Activated T-cell treated with anti-CD3 and anti-CD28 coated beads for 1 hour (primary cell): ENCODE measurements at places on chromosomes 2 and 18.

DNA sequence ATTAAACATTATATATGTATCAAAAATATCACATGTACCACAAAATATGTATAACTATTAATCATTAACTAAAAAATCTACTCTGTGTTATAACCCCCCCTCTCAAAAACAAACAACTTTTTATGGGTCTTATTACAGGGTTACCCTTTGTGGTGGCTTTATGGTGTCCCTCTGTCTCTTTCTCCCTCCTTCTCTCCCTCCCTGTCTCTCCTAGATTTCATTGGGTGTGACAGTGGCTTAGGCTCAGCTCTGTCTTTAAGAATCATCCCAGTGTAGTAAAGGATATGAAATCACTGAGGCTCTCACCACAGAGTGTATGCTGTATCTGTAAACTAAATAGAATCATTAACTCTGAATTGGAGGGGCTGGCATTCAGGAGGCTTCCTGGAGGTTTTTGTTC is 93.7 kb downstream of the TDRD15 start:
- no peak for DNase-seq

- no peak for DNase-seq
These were observed 96.9 kb downstream of the GYPC start for GRCh38 chr2:126752876-126753275.

GRCh38 chr2:151670846-151671597 is 63.3 kb downstream of the NEB start:
- DNase-seq: no peak

DNA sequence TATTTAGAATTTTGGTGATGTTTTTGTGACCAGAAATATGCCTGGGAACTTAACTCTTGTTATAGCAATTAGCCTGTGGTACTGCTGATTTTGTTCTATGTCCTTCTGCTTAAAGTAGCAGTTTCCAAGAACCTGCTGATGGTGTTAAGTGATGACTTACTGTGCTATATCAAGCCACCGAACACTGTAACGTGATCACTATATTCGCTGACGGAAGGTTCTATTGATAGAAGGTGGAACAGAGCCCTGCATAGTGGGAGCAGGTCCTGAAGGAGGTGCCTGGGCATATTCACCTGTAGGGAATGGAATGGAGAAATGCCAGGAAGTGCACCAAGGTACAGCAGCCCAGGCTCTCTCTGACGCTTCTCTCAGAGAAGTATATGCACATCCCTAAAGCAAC is 76.8 kb downstream of the UXS1 start:
- DNase-seq: no peak

GRCh38 chr2:70569559-70569958 is 15.9 kb upstream of the TGFA start:
- DNase-seq: no peak

GRCh38 chr2:4938206-4938605 is 754.0 kb upstream of the SOX11 start:
- no peak for DNase-seq

GRCh38 chr2:54360055-54360792 is 95.9 kb upstream of the SPTBN1 start:
- DNase-seq: no peak

DNA sequence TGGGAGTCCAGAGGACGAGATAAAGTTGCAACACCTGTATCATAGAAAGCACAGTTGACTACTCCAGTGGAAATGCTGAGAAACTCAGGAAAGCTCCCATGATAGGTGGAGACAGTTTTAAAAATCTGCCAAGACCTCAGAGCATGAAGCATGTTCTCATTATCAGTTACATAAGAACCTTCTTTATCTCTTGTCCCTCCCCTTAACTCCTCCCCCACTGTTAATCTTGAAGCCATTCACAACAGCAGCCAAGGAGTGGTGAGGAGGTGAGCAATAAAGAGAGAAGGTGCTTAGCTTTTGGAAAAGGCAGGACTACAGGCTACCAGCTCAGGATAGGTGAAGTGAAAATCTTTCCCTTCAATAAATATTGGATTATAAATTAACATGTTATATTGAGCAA is 657.9 kb downstream of the NYAP2 start:
- no peak for DNase-seq

DNA sequence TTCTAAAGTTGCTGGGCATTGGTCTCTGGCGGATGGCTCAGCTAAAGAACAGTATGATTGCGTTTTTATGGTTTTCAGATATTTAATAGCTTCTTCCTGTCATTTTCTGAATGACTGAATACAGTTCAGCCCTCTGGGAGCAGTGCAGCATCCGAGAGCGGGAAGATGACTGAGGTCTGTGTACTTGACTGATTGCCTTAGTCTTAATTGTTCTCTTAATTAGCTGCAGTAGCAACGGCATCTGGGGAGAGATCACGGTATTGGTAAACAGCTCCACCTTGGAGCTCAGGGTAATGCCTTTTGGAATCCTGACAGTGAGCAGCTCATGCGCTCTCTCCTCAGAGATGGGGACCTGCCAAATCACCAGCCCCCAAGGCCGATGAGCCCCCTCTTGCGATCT is 481.4 kb upstream of the SPRED2 start:
- no peak for DNase-seq

- DNase-seq: no peak
These were observed 1.4 kb upstream of the NCOA1 start for GRCh38 chr2:24489465-24490180.

GRCh38 chr18:45657357-45658335 is 42.4 kb downstream of the SLC14A2 start:
- no peak for DNase-seq

- DNase-seq: no peak
These were observed 255.5 kb downstream of the RNF152 start for GRCh38 chr18:61637319-61637718.

DNA sequence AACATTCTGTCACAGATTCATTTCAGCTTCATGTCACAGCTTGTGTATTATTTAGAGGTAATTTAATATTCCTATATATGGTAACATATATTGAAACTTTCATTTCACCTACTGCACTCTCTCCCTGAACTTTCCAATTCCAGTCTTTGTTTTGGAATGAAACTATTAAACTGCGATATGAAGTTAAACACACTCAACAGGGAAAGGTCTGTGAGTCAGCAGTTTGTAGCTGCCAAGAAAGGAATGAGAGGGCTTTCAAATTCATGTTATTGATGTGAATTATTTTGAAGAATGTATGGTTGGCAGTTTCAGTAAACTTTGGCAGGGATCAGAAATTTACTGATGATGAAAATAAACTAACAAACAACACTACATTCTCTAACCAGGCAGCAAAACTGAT is 148.3 kb downstream of the HNMT start:
- DNase-seq: no peak

- DNase-seq: no peak
These were observed 169.1 kb upstream of the BOD1L2 start for GRCh38 chr18:56977771-56978170.

DNA sequence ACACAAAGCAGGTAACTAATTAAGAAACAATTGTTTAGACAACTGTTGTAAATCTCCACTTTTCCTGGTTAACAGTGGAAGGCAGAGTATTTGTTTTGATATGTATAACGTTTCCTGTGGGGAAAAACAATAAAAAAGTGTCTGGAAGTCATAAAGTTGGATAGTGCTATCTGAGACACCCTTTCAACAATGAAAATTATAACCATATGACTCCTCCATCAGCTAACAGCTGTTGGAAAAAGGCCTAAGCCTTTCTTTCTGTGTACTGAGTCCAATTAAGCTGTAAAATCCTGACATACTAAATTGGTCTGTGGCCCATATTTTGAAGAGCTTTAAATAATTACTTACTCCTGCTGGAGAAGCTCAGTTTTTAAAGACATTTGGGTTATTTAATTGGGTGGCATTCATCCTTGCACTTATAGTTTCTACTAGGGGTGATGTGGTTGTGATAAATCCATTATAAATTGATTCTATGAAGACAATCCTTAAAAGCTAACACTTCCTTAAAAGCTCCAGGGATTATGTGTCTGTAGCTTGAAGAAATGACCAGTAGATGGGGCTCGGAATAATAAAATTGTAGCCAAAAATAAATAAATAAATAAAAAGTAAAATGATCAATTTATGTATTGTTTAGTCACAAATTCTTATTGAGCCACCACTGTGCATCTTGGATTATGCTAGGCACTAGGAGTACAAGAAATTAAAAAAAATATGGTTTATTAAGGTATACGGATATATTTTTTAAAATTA is 698.1 kb upstream of the NXPH2 start:
- DNase-seq: no peak

- no peak for DNase-seq
These were observed 45.2 kb upstream of the MEIS1 start for GRCh38 chr2:66389651-66390131.

DNA sequence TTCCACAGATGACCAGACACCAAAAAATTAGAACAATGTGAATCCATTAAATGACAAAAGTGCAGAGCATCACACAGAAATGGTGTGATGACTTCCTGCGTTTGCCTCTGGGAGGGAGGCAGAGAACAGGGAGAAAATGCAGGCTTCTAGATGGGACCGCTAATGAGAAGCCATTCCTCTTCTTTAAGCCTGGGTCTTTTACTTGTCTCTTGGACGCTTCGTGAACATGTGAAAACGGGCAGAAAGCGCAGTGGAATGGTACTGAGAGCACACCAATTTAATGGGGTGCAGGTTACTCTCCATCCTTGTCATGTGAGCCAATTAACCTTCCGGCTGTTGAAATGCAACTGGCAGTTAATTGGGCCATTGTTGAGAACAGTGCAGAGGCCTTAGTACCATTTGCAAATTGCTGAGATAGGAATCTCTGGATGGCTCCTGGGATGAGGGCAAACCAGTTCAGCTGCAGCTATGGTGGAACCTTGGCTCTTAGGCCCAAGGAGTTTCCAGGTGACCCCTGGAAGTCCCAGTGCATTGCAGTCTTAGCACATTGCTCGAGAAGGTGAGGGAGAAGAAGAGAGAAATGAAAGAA is 210.4 kb upstream of the CXCR4 start:
- DNase-seq: no peak

- DNase-seq: no peak
These were observed 512.9 kb upstream of the TNP1 start for GRCh38 chr2:217372794-217373193.

DNA sequence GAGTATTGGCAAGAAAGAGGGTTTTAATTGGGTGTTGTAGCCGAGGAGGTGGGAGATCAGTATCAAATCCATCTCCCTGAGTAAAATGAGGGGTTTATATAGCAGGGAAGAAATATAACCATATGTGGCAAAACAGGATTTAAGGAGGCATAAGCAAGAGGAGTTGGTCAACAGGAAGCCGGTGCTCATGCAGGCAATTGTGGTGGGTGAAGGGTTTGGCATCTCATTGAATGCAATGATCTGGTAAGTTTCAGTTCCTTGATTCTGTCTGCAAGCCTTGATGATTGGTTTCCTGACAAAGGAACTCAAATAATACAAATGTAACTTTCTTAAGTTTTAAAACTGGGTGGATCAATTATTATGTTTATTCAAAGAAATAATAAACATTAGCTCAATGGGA is 564.4 kb upstream of the LINC00305 start:
- DNase-seq: no peak

GRCh38 chr2:109666466-109666865 is 52.3 kb downstream of the SOWAHC start:
- no peak for DNase-seq

- no peak for DNase-seq
These were observed 23.6 kb upstream of the NMS start for GRCh38 chr2:100446696-100447095.

DNA sequence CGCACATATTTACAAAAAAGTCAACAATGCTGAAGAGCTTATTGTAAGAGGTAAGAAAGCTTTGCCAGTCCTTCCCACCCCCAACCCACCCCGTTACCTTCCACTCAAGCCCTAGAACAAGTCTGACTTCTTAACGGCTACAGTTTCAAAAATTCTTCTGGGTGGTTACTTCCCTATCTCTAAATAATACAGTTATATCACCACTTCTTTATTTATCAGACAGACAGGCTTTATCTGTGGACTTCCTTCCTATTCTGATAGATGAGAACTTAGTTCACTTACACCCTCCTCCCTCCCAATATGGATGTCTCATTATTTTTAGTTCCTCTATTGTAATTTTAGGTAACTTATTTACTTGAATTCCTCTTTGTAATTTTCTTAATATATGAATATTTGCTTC is 26.7 kb upstream of the ACTR3 start:
- no peak for DNase-seq

GRCh38 chr2:140064243-140064642 is 1284.1 kb upstream of the NXPH2 start:
- DNase-seq: no peak

DNA sequence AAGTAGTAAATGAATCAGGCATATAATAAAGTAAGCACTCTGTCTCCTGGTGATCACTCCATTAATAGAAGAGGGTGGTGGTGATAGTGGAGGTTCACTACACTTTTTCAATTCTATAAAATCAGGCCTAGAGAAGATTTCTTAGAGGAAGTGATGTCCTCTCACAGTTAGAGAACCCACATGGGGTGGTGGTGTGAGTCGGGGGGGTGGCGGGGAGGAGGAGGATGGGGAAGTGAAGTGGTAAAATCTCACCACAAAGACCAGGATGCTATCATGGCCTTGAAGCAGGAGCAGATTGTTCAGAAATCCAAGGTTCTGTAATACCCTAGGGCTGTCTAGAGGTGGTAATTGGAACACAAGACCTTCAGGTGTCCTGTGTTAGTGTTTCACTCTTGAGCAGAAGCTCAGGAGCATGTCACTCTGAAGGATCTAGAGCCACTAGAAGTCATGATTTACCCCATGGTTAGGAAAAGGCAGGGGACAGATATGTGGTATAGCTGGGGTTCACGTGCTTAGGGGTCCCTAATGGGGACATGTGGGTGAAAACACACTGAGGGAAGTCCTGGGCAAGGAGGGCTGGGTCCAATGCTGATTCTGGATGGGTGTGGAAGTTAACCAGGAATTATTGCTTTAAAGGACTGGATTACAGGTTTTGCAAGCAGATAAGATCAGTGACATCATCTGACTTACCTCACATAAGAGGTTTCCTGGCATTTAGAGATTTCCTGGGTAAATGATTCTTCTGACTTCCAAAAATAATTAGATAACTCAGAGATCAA is 31.0 kb downstream of the RNF125 start:
- peak; percentile 17 for DNase-seq

- DNase-seq: peak; percentile 9
These were observed 774 bp upstream of the FZD7 start for GRCh38 chr2:202032846-202033316.

GRCh38 chr2:119856469-119856901 is 96.8 kb downstream of the PTPN4 start:
- no peak for DNase-seq

DNA sequence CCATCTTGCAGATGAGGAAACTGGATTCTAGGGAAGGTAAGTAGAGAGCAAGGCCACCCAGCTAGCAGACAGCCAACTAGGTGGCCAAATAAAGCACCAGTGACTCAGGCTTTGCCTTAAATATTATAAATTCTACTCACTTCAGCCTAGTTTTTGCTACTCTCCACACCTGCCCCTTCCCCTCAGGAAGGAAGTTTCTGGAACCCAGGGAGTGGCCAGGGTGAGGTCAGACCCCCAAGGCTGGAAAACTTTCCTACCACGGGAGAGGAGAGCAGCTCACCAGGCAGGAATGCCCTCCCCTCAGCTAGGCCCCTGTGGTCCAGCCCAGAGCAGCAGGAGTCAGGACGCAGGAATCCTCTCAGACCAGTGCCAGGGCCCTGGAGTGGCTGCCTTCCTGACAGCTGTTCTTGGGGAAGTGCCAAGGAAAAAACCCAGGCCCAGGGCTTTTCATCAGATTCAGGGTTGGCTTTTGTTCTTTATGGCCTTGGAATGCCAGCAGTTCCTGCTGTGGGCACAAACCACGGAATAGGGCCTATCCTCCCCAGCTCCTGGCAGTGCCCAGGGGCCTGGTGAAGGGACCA is 5.1 kb upstream of the PAX8 start:
- no peak for DNase-seq
